ENCODE measurements at places on chromosomes 12 and 14.

DNA sequence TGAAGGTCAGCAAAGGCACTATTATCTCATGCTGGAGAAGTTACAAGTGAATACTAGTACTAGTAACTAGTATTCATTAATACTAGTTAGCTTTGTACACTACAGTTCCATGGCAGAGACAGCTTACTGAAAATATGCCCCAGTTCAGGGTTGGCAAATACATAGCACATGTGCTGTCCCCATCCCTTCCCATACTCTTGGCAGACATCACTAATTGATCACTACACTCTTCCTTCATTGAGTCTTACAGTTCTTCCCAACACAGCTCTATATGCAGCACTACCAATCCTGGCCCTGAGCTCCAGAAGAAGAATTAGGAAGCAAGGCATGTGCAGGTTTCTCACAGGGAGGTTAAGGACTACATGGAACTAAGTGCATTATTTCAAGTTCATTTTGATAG, 168.3 kb upstream of the EEA1 start:
- no peak for DNase-seq

- peak; percentile 19 for DNase-seq
Observed at GRCh38 chr14:24806061-24806678, 172.2 kb upstream of the GZMB start.

- no peak for DNase-seq
Observed at GRCh38 chr14:24715239-24715638, 81.2 kb upstream of the GZMB start.

DNA sequence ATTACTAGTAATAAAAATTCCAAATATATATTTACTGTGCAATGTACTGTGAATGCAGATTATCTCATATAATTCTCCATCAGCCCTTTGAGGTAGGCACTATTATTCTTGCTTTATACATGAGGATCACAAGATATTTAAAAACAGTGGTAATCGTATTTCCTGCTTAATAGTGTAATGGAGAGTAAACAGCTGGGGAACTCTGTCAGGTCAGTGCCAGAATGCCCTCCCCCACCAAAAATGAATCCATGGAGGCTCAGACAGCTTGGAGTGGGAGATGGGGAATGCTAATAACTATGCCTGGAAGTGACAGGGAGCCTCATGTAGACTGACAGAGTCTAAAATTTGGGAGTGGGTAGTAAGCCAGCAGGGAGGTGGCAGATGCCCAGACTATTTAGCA, 153.6 kb downstream of the PAH start:
- no peak for DNase-seq

- peak; percentile 99 for DNase-seq
Observed at GRCh38 chr14:68627868-68628604, 164.8 kb downstream of the ZFP36L1 start.

DNA sequence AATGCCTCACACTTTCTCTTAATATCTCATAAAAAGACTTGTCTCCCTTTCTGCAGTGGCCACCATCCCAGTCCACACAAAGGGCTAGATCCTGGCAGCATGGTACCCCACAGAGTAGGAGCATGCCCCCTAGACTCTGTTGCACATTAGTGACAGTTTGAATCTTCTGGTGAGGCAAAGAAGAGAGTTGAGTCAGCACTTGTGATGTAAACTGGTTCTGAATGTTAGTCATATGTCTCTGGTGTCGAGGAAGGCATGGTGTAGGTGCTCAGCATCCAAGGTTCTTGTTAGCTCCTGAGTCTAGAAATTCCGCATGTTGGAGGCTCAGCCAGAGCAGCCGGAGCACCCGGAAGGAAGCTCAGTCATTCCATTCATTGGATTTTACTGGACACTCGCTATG, 9.8 kb downstream of the TTC9 start:
- no peak for DNase-seq

- DNase-seq, result no peak
Observed at GRCh38 chr14:85224241-85224640, 305.7 kb upstream of the FLRT2 start.

DNA sequence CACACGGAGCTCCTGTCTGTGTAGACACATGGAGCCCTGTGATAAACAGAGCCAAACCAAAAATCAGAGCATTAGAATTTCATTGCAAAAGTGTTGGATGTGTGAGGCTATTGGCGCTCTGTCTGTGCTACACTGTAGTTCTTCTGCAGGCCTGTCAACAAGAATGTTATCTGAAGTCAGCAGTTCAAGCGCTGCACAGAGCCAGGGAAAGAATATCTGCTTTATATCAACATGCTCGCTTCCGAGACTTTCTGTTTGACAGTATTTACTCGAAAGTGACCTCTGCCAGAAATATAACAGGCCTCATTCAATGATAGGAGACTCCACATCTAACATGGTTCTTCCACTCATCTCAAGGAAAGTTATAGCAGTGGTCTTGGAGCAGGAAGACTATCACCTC, 118.3 kb downstream of the CCER1 start:
- DNase-seq, result no peak

DNA sequence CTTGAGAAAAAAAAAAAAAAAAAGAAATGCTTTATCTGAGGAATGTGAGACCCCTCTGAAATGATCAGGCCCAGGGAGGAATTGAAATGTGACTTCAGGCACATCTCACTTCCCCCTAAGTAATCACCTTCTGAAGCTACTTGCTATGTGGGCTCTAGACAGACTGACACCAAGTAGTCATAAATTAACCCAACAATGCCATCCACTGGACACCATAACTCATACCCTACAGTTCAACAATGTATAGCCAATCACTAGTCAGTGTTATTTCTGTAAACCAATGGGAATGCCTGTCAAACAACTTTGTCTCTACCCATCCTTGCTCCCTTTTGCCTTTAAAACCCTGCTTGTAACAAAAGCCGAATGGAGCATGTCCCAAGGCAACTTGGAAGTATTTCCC, 182.7 kb upstream of the TMPO start:
- DNase-seq, result no peak
